ENCODE measurements at places on chromosomes 3 and 15.

DNA sequence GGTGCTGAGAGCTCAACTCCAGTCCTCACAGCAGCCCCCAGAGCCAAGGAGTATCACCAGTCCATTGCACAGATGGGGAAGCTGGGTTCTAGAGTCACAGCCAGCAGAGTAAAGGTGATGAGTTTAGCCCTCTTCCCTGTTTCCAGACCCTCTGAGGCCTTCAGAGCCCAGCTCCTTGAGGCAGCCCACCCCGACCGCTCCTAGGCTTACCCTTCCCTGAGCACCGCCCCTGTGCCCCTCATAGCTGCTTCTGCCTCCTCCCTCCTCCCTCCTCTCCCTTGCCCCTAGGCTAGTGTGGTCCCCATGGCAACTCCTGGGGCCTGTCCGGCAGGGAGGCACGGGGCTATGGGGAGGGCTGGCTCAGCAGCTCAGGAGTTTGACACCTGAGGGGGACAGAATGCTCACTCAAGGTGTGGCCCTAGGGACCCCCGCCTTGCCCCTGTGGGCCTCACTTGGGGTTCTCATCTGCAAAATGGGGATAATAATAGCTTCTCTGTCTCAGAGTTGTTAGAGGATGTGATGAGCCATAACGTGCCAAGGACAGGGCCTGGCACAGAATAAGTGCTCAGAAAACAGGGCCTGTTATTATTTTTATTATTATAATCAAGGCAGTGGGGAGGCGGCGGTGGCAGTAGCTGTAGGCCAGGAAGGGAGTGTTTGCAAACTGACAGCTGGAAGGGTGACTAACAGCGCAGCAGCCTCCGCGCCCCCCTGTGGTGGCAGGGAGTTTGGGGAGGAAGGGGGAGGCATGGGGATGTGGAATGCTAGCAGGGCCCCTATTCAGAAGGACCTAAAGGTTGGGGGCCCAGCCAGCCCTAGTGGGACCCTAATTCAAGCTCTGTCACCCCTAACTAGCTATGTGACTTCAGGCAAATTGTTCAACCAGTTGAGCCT, 11.5 kb downstream of the CSK start:
- no peak for DNase-seq

DNA sequence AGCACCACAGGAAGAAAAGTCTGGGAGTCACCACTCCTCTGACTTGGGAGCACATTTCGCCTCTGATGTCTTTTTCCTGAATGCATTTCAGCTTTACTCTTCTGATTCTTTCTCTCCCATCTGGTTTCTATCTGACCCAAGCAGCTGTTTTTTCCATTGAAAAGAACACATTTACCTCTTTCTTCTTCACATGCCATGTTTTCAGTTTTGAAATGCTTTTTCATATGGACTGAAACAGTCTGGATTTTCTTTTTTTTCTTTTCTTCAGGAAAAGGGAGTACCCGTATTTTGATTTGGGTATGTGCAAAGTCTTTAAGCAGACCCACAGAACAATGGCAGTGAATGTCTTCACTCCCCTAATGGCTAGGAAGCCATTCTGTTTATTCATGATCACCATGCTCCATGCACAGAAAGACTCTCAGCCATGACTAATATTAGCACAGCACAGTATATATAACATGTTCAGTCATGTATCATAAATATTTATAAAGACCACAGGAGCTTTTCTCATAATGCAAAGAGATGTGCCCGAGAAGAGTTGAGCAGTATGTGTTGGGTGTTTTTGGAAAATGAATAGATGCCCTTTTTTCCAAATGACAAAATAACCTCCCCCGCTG, 82.7 kb upstream of the LRIG1 start:
- no peak for DNase-seq

DNA sequence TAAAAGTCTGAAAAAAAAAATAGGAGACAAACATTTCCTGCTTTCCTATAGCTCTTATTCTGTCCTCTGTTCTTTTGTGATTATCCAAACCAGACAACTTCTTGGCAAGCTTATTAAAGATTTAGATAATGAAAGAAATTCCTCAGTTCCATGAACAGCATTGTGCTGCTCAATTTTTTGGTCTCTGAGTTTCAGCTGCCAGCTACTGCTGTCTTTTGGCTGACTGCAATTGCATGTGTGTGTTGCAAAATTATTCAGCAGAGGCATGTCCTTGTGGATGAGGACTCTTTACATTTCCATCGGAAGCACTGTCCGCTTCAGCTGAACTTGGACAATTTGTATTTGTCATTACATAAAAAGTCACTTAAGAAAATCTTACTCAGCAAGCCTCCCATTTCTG, 397.3 kb upstream of the RASGRP1 start:
- no peak for DNase-seq

GRCh38 chr15:87317900-87318299, 938.6 kb downstream of the NTRK3 start:
- DNase-seq: no peak

Measured in epithelial cell of prostate (primary cell).